ENCODE measurements at places on chromosomes 4 and X. TPM values are rescaled to one million over a fixed set of nuclear protein-coding genes. Genes with fewer than 3 reads are reported as not detected.
A peak's percentile ranks its signal among the peaks of the same experiment; 100 is the strongest.

GRCh38 chr4:140096483-140096861 is 57.5 kb downstream of the MAML3 start:
- no peak for DNase-seq

- DNase-seq = no peak
These were observed at the start of gene PDZD4 for GRCh38 chrX:153829799-153830639. TSS of gene PDZD4 (minus strand) at chrX:153830544. CDS start at chrX:153830298, 246 bp downstream.

GRCh38 chrX:49278081-49278480 is 8.5 kb downstream of the PPP1R3F start:
- DNase-seq = no peak

Gene PRDM5
- 5.4 TPM for total RNA-seq

DNA sequence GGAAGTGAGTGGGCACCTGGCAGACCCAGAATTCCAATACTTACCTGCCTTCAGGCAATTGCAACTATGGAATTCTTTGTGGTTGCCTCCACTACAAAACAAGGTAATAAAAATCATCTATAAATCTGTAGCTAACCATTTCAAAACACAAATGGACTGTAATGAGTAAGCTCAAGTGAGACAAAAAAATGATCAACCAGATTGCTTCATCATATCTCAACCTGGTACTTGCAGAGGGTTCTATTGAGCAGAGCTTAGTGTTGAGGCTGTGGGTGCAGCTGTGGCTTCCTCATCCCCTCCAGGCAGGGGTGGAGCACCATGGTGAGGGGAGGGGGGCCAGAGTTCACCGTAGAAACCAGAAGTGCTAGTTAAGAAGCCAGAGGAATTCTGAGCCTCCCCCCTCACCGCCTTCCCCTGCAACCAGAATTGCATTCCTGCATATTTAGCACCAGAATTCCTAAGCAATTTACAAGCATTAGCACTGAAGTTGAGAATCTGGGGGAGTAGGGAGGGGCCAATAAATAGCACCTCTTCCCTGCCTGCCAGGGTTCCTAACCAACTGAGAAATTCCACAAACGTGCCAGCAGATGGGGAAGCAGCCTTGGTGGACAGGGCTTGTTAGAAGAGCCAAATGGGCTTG is 11.5 kb downstream of the CTAG1A start:
- DNase-seq = no peak

GRCh38 chrX:107398115-107398514 is 51.3 kb upstream of the FRMPD3 start:
- no peak for DNase-seq

DNA sequence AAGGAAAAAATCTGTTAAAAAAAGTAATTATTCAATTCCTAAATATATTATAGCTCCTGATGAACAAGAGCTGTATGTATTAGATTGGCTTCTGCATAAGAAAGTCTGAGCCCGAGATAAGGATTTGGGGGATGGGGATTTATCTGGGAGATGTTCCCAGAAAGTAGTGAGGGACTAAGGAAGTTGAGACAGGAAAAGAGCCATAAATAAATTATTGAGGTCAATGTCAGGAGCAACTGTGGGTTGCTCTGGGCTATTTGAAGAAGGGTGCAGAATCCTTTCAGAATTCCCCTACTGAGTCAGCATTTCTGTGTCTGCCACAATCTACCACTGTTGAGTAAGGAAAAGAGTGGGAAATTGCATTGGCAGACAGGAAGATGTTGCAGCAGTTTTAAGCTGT is 3.1 kb upstream of the TDO2 start:
- no peak for DNase-seq

GRCh38 chr4:3388471-3389232 is 53.1 kb upstream of the HGFAC start:
- no peak for DNase-seq

- DNase-seq = peak; percentile 81
These were observed 9.6 kb upstream of the TMA16 start for GRCh38 chr4:163484906-163485305.

DNA sequence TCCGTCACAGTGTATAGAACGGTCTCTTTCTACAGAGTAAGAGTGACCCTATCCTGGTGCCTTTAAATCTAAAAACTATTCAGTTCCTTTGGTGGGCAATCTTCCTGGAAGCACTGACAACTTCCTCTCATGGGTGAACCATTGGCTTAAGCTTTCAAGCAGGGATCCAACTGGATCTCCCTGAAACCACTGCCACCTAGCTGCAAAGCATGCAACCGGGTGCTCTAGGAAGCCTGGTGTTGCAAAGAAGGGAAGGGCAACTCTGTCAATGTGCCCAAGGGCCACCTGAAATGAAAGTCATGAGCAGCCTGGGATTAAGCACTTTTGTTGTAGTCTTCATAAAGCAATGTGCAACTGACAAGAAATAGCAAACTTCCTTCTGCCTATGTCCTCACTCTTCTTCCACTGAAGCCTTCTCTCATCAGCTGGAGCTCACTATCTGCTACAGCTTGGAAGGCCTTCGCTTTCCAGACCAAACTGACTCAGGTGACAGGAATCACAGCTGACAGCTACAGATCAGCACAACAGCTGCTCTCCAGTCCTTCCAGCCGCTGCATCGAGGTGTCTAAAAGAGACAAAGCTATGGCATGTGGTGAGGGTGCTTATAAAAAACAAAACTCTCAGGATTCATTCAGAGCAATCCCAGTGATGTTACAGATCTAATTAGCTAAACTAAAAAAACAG is 46.1 kb downstream of the SETD7 start:
- peak; percentile 64 for DNase-seq

DNA sequence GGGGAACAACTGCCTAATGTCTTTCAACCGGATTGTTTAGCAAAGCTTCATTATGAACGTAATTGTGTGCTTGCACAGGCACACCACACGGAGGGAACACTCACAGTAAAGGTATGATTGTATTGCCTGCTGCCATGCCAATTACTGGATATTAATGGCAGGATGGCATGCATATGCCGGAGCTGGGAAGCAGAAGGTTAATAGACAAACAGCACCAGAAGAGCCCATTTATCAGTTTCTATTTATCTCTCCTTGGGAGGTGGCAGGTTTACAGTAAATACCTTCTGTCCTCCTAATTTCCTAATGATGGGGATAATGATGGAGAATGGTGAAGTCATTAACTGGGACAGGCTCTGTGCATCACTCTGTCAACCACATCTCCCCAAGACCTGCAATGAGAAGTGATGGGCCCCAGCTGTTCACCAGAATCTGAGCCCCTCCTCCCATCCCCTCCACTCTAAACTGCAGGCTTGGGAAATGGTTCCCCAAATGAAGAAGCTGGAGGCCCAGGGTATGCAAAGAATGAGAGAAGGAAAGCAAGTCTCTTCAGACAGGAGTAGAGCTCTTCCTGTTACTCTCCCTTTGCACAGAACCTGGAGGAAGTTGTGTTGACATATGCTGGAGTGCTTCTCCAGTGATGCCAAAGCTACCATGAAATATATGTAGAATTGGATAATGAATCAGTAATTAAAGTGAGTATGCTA is 160.8 kb downstream of the NAA11 start:
- DNase-seq = no peak

DNA sequence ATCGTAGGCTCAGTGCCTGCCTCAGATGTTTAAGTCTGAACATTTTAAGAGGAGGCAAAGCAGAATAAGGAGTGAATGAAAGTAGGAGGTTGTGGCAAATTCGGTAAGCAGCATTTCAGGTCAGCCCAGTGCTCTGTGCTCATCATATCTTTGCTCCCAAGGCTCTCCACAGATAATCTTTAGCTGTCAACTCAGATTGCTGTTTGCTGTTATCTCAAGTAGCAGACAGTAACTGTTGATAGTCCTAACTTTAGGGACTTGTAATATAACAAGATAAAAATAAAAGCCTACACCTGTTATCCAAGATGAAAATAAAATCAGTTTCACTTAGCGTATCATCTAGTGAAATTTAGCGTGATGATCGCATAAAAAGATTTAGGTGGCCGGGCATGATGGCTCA is 18.6 kb upstream of the CLTRN start:
- DNase-seq = no peak

GRCh38 chrX:42664680-42665079 is 113.3 kb downstream of the PPP1R2C start:
- no peak for DNase-seq

Gene PABPC1L2A
- total RNA-seq = not detected

DNA sequence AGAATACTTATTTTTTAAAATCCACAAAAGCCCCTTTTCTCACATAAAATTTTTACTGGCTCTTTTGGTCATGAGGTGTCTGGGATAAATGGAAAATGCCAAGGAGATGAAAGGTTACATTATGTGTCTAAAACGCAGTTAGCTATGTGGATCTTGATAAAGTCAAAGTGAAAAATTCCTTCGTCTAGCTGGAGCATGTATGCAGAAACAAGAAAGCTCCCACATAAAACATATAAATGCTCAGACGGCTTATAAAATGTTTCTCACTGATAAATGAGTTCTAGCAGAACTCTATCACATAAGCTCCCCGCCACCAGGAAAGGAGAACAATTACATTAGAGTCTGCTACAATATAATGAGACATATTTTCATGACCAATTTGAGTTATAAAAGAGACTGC is 83.8 kb downstream of the TBC1D9 start:
- no peak for DNase-seq
